Activated CD4-positive, alpha-beta T cell treated with anti-CD3 and anti-CD28 coated beads for 36 hours (primary cell): ENCODE measurements at places on chromosomes 12 and 14. TPM values are rescaled to one million over a fixed set of nuclear protein-coding genes. Genes with fewer than 3 reads are reported as not detected.

The RASSF8 gene
- total RNA-seq = 1.2 TPM

The PLCZ1 gene
- not detected for total RNA-seq

The SERPINA12 gene
- not detected for total RNA-seq

The ETFBKMT gene
- total RNA-seq = 1.4 TPM

The HOXC9 gene
- total RNA-seq = not detected

The XRCC3 gene
- 46.9 TPM for total RNA-seq

The MSRB3 gene
- not detected for total RNA-seq

The PROX2 gene
- 0.23 TPM for total RNA-seq

DNA sequence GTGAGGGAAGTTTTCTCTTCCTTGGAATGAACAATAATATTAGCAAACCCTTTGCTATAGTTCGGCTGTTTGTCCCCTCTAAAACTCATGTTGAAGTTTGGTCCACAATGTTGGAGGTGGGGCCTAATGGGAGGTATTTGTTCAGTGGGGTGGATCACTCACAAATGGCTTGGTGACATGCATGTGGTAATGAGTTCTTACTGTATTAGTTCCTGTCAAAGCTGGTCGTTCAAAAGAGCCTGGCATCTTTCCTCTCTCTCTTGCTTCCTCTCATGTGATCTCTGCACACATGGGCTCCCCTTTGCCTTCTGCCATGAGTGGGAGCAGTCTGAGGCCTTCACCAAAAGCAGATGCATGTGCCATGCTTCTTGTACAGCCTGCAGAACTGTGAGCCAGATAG lies 13.1 kb upstream of the PPP4R4 start:
- no peaks in the 10 kb centered on the region for H3K36me3 ChIP-seq
- no peak overlapping the region for H3K4me3 ChIP-seq
- H3K4me1 ChIP-seq = peaks cover 73% of the 10 kb centered on the region
- H3K27me3 ChIP-seq = no peaks in the 10 kb centered on the region
- DNase-seq = no peak

GRCh38 chr12:100199023-100199346 lies 1.6 kb upstream of the ACTR6 start:
- DNase-seq = no peak
- H3K27ac ChIP-seq = peak overlapping the region; percentile 80
- peaks cover 24% of the 10 kb centered on the region for H3K36me3 ChIP-seq
- peak overlapping the region; percentile 93 for H3K4me3 ChIP-seq
- H3K4me1 ChIP-seq = peaks cover 26% of the 10 kb centered on the region
- no peaks in the 10 kb centered on the region for H3K27me3 ChIP-seq

- no peak overlapping the region for H3K4me3 ChIP-seq
- no peak overlapping the region for H3K27ac ChIP-seq
- H3K27me3 ChIP-seq = peaks cover 22% of the 10 kb centered on the region
- DNase-seq = no peak
- peaks cover 16% of the 10 kb centered on the region for H3K4me1 ChIP-seq
- no peaks in the 10 kb centered on the region for H3K36me3 ChIP-seq
Measured at GRCh38 chr14:76763096-76764041, 2.1 kb downstream of the VASH1 start.

GRCh38 chr12:48938805-48939204 lies 13.5 kb upstream of the FKBP11 start:
- no peak for DNase-seq
- H3K27me3 ChIP-seq = no peaks in the 10 kb centered on the region
- H3K4me1 ChIP-seq = peaks cover 15% of the 10 kb centered on the region
- H3K27ac ChIP-seq = no peak overlapping the region

GRCh38 chr14:103753774-103754173 lies 38.2 kb downstream of the ZFYVE21 start:
- H3K36me3 ChIP-seq = peaks cover 5% of the 10 kb centered on the region
- peaks cover 10% of the 10 kb centered on the region for H3K4me1 ChIP-seq
- DNase-seq = no peak
- no peaks in the 10 kb centered on the region for H3K27me3 ChIP-seq
- H3K4me3 ChIP-seq = no peak overlapping the region
- no peak overlapping the region for H3K27ac ChIP-seq

DNA sequence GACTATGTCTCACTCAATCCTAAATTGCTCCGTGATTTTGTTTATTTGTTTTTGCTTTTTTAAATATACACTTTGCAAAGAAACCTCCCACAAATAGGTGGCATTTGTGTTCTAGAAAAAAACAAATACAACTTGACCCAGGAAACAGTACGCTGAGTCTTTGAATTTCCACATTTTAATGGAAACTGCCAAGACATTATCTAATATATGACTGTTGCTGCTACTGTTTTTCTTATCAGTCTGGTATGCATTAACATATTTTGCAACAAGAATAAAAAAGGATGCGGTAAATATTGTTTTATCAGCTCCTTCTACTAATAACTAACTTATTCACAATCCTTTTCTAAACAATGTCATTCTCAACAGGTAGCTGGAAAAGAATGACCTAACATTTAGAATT lies 187.4 kb downstream of the LRIG3 start:
- no peaks in the 10 kb centered on the region for H3K27me3 ChIP-seq
- no peak overlapping the region for H3K27ac ChIP-seq
- no peak overlapping the region for H3K4me3 ChIP-seq
- H3K36me3 ChIP-seq = no peaks in the 10 kb centered on the region
- no peak for DNase-seq

- H3K4me1 ChIP-seq = peaks cover 27% of the 10 kb centered on the region
- no peaks in the 10 kb centered on the region for H3K36me3 ChIP-seq
- H3K4me3 ChIP-seq = peak overlapping the region; percentile 54
- no peak overlapping the region for H3K27ac ChIP-seq
Measured at GRCh38 chr12:27970401-27971120, 2.0 kb downstream of the PTHLH start.

GRCh38 chr14:39372656-39373055 lies 59.6 kb downstream of the FBXO33 start:
- peaks cover 12% of the 10 kb centered on the region for H3K36me3 ChIP-seq
- DNase-seq = no peak
- H3K27ac ChIP-seq = no peak overlapping the region
- H3K27me3 ChIP-seq = no peaks in the 10 kb centered on the region
